Activated T-helper 1 cell treated with anti-CD3 and anti-CD28 coated beads, Interleukin-2, amount 50 U/mL, for 16 hours (primary cell): ENCODE measurements at places on chromosomes 7 and 10.

DNA sequence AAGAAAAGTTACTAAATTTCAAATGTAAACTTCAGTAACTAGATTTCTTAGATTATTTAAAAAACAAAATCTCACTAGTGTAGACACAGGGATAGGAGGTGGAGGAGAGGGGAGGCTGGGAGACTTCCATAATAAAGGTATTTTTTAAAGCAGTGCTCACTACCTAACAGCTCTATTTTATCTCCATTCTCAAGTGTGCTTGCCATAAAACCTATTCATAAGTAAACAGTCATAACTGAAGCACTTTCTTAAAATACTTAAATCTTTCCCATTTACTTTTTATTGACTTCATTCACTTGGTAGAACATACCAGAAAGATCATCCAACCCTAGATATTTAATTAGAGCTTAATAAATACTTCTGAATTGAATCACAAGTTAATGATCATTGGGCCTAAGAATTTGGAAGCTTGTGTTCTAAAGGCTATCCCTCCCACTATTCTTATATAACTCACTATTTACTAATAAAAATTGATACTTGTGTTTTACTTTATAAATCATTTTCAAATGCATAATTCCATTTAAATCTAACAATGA lies 107.4 kb downstream of the SNX13 start:
- DNase-seq: no peak

- no peak for DNase-seq
Measured at GRCh38 chr7:135928136-135928535, 49.0 kb downstream of the MTPN start.

DNA sequence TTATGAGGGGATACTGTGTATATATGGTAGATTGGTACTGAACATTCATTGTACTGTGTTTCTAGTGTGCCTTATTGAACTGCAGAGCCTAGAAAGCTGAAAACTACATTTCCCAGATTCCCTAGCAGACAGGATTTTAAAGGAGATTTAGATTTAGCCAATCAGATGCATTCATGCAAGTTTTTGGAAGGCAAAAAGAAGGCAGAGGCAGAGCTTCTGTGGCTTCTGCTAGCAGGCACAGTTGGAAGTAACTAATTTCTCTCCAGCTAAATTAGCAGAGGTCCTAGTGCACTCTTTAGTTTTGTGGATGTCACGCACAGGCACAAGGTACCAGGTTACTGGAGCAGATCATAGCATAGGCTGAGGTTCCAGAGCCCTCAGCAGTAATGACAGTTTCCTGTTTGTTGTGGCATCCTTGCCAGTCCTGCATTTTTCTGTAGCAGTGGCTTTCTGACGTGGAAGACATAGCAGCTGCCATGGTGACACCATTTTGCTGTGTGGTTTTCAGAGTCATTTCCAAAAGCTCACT lies 83.7 kb upstream of the CCDC71L start:
- DNase-seq: no peak

DNA sequence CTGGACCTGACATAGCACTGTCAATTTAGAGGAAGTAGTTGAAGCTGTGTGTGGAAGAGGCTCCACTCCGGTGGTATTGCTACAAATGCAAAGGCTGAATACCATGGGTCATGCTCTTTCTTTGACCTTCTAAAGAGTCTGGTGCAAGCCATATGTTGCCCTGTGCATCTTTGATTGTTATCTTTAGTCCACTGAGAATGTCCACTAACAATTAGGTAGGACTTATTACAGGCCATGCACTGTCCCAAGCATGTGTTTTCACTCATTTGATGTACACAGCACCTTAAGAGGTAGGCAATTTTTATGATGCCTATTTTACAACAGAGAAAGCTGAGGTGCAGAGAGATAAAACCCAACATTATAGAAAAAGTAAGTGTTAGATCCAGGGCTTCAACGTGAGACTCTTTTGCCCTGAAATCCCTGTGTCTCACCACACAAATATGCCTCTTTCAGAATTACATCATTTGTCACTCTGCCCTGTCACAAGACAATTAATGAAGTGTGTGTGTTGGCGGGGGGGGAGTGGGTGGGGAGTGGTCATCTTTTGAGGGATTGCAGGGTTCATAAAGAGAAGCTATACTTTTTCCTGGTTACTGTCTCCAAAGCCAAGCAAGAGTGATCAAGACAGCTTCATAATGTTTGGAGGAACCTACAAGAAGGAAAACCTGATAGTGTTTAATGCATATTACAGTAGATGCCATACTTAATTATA lies 637.6 kb upstream of the IGFBP3 start:
- no peak for DNase-seq

DNA sequence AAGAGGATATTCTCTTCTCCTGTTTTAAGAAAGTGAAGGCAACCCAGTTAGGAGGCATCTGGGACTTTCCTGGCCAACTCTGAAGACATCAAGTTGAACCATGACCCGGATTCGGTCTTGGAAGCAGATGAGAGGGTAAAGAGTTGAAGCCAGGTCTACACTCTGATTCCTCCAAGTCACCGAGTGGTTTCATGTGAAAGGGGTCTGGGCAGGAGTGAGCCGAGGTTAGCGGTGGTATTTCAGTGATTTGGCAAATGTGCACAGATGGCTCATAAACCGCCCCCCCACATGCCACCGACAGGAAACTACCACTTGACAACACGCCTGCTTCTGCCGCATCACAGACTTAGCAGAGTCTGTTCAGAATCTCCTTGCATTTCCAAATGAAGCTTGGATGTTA lies 11.4 kb upstream of the REPIN1 start:
- DNase-seq: peak; percentile 43
